ENCODE measurements at places on chromosomes 13 and 19.

DNA sequence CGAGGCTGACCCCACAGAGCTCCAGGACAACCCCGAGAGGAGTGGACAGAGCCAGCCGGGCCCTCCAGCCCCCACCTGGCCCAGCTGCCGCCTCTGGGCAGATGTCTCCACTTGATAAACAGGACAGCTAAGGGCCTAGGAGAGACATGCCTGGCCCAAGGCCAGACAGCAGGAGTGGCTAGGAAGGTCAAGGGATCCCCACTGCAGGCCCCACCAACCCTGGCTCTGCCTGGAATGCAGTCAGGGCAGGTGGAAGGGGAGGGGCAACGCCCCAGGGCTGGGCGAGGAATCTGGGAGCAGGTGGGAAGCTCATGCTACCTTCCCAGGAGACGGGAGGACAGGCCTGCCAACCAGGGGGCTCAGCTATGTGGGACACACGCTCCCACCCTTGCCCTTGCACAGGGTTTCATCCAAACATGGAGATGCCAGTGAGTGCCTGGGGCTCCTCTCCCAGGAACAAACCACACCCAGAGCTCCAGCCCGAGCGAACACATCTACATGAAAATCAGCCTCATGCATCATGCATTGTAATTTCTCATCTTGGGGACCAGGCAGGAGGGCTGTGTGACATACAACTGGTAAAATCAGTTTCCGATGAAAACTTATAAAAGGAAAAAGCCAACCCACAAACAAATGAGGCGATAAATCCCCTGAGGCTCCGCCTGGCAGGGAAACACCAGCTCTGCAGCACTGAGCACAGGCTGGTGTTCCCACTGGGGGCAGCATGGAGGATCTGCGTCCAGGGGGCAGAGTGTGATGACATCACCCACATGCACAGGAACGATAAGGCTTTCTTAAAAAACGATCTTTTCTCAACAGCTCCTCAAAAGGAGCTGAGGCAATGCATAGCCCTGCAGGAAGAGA lies 25.0 kb downstream of the SH3GL1 start:
- peak; percentile 97 for DNase-seq

DNA sequence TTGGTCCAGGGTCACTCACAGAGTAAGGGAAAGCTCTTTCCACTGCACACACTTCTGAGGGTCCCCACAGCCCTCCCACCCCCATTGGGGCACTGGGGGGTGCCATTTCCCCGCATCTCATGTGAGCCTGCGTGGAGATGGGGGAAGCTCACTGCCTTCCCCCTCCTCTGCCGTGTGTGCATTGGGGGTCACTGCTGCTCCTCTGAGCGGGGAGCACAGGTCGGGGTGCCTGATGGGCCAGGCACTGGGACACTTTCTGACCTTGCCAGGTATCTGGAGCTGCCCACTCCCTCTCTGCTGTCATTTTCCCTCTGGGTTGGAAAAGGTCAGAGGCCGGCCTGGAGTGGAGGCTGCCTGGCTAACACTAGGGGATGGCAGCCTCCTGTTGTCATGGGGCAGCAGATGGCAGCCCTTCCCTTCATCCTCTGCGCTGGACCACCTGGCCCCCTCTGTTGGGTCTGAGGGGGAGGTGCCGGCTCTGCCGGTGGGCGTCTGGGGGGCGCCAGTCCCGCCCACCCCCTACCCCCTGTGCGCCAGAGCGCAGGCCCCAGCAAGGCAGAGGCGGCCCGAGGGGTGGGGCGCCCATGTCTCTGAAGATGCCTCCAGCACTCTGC lies 9.1 kb downstream of the SSBP4 start:
- no peak for DNase-seq

DNA sequence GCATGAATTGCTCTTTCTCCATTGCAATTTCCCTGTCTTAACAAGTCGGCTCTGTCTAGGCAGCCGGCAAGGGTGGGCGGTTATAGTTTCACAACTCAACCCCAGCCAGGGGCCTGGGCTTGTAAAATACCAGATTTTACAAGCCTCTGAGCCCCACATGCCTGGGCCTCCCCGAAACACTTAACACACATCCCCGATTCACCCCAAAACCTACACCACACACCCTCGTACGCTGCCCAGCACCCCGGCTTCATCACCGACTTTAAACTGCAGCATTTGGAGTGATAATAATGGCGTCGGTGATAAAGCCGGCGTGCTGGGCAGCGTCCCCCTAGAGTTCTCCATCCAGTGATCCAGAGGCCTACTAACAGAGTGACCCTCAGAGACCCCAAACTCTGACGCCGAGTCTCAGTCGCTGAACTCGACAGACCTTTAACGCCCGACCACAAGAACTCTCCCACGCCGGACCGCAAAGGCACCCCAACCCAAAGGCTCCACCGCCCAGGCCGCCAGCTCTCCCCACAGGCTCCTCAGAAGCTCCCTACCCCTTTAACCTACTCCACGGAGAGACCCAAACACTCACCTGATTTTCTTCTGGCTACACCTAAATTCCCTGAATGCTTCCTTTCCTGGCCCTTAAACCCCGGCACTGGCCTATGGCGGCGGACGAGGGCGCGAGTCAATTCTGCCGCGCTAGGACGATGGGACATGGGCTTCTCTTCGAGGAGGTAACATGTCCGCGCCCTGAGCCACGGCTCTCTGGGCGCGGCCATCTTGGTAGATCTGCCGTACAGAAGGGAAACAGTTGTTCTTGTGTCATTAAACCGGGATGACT lies at the start of gene ZNF649:
ZNF649 (minus strand) TSS at position 687 of the 835 bp plus-strand sequence. CDS start 4,910 bp downstream, outside the sequence.
- peak; percentile 93 for DNase-seq

- DNase-seq: no peak
These were observed 235.8 kb upstream of the RFC3 start for GRCh38 chr13:33582121-33582520.

- DNase-seq: no peak
These were observed 97.4 kb downstream of the POSTN start for GRCh38 chr13:37501187-37501586.

- DNase-seq: no peak
These were observed 16.9 kb downstream of the TFDP1 start for GRCh38 chr13:113601166-113602070.

- no peak for DNase-seq
These were observed 5.9 kb downstream of the CYP4F2 start for GRCh38 chr19:15892012-15892411.

- peak; percentile 37 for DNase-seq
These were observed 162.2 kb downstream of the KDM4B start for GRCh38 chr19:5131031-5131505.

- peak; percentile 18 for DNase-seq
These were observed 19.0 kb downstream of the FNDC3A start for GRCh38 chr13:48994706-48995105.

DNA sequence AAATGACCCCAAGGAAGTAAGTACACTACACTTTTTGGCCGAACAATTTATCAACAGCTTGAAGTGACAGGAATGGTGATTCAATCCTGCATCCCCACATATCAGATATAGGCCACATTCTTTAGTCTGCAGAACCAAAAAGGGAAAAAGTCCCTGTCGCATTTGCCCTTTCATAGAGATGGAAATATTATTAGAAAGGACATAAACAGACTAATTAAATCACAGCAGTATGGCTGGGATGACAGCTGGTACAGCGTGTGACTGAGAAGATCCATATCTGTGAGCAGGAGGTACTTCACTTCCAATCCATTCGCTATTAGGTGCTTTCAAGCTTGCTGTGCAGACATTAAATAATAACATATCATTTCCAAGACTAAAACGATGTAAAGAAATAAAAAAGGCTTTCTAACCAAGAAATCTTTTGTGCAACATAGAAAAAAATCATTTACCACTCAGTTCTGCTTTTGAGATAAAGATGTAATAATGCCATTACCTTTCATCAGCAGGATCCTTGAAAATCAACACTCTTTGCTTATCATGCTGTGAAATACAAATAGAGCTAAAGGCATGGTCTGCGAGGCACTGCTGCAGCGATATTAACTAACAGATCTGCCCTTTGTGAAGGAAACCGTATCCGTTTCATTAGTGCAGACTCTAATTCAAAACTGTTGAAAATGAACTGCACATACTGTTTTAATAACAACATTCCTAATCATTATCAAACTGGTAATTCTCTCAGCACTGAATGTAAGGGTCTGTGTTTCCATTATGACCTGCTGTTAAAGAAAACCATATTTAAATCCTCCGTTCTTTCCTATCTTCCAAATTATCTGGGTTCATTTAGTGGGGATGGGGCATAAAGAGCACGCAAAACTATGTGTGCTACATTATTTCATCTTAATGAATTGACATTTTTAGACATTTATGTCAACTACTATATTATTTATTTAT lies 245.6 kb downstream of the DACH1 start:
- DNase-seq: no peak

DNA sequence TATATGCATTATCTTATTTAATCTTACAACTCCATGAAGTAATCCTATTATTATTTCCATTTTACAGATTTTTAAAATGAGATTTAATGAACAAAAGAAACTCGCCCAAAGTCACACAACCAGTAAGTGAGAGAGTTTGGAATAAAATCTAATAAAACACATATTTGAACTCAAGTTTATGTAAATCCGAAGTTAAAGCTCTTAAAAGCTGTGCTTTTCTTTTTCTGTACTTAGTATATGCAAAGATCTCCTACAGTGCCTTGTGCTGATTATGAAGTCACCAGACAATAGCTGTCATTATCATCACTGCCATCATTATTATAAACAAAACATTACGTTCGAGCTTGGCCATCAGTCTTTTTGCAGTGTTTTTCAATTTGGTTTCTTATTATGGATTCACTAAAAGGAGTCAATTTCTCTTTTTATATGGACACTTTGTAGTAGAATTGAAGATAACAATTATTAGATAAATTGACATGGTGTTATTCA lies 29.7 kb upstream of the ENOX1 start:
- DNase-seq: no peak

DNA sequence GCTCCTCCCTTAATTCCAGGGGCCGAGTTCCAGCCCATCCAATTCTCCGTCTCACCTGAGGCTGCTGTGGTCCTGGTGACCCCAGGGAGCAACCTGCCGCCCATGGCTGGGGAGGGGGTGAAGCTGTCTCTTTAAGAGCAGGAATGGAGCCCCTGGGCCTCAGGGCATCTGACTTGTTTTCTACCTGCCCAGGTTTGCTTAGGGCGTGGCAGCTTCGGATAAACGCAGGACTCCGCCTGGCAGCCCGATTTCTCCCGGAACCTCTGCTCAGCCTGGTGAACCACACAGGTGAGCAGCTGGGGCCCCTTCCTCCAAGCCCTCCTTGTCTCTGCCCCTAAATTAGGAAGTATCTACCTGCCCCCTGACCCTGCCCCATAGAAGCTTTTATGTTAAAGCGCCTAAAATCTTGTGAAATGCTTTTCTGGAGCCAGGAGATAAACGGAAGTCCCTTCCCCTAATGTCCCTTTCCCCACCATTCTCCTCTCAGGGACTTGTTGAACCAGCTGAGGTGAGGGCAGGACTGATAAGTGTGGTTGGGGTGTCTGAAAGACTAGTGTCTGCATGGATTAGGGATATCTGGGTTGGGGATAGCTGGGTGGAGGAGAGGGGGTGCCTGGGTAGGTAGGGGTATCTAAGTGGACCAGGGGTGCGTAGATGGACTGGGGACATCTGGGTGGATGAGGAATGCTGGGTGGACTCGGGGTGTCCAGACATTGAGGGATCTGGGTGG lies 614 bp downstream of the FXYD3 start:
- no peak for DNase-seq

DNA sequence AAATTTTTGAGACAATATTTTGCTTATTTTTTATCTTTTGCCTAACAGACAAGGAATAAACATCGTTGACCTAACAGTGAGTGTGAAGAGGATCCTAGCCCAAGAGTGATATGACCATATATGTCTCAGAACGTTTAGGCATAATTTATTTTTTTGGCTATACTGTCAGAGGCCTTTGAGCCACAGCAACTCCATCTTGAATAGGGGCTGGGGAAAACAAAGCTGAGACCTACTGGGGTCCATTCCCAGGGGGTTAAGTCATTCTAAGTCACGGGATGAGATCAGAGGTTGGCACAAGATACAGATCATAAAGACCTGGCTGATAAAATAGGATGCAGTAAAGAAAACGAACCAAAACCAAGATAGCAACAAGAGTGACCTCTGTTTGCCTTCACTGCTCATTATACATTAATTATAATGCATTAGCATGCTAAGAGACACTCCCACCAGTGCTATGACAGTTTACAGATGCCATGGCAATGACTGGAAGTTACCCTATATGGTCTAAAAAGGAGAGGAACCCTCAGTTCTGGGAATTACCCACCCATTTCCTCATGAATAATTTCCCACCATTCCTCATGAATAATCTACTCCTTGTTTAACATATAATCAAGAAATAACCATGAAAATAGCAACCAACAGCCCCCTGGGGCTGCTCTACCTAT lies 510.9 kb upstream of the PCDH9 start:
- no peak for DNase-seq

- DNase-seq: peak; percentile 88
These were observed 21.8 kb downstream of the MRPS12 start for GRCh38 chr19:38952395-38953165.

GRCh38 chr19:32862173-32862572 lies 7.4 kb downstream of the SLC7A9 start:
- no peak for DNase-seq

- DNase-seq: no peak
These were observed 12.1 kb upstream of the FCGBP start for GRCh38 chr19:39946532-39946931.

DNA sequence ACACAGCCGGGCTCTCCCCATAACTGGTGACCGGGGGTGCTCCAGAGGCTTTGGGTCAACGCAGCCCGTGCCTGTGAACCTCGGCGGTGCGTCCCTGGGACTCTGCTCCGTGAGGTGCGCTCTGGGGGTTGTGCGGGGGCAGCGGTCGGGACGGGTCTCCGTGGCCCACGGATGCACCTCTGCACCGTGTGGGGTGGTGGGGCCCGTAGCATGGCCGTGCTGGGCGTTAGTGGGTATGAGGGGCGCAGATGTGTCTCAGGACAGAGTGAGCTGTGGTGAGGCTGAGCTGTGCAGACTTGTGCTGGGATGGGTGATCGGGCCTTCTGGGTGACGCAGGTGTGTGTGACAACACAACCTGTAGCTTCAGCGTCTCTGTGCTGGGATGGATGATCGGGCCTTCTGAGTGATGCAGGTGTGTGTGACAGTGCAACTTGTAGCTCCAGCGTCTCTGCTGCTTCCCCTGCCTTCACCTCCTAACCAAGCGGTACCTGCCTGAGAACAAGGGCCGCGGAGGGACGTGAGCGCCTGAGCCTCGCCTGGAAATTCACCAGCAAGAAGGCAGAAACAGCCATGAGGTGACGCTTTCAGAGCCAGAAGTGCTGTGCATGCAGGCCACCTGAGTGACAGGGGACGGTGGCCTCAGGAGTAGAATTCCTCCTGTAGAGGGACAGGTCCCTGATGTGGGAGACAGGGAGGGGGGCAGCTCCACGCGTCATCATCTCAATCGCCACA lies 599 bp downstream of the ZNF331 start:
- no peak for DNase-seq

DNA sequence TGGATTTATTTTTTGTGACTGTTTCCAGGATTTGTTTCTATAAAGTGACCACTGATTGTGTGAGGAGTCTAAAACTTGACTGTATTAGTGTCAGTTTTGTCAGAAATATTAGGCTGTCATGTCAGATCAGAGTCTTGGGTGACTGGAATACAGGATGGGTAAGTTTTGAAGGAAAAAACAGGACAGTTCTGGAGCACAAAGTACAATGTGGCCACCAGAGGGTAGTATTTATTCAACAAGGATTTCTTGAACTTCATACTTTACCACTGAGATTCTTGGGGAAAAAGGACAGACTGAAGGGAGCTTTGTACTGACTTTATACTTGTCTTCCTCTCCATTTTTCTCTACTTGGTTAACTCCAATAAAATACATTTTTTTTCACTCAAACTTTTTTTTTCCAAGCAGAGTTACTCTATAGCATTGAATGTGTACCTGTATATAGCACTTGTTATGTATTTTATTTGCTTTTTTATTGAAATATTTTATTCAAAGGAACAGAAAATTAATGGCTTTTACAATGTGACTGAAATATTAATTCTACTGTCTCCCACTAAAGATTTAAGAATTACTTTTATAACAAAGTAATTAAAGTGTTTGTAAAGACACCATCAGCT lies 51.1 kb downstream of the LMO7 start:
- DNase-seq: peak; percentile 56

Measured in hematopoietic multipotent progenitor cell treated with erythropoietin and hydrocortisone succinate and interleukin-3 and kit ligand, for 4 days (in vitro differentiated cells).